Activated CD4-positive, alpha-beta T cell treated with anti-CD3 and anti-CD28 coated beads, Interleukin-2, amount 50 U/mL, for 24 hours (primary cell): ENCODE measurements at places on chromosomes 13 and 19.

DNA sequence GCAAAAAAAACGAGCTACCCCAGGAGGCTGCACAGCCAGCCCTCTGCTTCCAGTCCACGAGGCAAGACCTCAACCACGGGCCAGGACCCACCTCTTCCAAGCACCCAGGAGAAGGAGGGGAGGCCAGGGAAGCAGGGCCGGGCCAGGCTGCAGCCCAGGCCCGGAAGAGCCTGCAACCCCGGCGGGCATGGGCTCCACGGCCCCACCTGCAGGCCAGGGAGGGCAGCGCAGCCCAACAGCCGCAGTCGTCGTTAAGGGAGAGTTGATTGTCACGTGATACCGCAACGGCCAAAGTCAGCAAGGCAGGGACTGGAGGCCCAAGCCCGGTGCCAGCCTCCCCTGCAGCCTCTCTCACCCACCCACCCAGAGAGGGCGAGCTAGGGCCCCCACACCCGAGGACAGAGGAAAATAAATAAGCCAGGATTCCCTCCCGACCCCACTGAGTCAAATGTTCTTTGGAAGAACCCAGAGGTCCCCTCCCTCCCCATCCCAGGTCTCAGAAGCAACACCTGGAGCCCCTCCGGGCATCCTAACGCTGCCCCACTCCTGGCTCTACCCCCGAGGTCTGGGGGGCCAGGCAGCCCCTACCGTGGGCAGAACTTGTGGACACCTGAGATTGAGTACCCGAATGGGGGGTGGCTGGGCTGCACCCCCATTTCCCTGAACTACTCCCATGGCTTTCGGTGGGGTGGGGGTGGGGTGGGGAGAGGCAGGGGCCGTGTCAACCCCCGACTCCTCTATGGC, 5.2 kb upstream of the REXO1 start:
- DNase-seq: peak; percentile 72

DNA sequence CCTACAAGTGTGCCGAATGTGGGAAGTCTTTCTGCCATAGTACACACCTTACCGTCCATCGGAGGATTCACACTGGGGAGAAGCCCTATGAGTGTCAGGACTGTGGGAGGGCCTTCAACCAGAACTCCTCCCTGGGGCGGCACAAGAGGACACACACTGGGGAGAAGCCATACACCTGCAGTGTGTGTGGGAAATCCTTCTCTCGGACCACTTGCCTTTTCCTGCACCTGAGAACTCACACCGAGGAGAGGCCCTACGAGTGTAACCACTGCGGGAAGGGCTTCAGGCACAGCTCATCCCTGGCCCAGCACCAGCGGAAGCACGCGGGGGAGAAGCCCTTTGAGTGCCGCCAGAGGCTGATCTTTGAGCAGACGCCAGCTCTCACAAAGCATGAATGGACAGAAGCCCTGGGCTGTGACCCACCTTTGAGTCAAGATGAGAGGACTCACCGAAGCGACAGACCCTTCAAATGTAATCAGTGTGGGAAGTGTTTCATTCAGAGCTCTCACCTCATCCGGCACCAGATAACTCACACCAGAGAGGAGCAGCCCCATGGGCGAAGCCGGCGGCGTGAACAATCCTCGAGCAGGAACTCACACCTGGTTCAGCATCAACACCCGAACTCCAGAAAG, 10.3 kb upstream of the ERVK3-1 start:
- no peak for DNase-seq

DNA sequence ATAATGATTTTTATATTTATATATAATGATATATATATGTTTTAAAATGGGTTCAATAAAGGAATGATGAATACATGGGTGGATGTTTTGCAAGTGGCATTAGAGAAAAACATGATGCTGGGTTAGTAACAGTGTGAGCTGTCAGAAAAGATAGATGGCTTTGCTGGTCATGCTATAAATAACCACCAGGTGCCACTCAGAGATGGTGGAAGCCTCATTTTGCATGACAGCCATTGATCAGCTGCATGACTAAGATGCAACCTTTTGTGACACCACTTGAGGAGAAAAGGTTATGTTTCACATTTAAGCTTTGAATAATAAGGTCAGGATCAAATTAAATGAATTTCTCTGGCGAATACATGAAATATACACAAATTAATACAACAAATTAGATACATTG, 737.7 kb downstream of the PCDH9 start:
- DNase-seq: no peak

DNA sequence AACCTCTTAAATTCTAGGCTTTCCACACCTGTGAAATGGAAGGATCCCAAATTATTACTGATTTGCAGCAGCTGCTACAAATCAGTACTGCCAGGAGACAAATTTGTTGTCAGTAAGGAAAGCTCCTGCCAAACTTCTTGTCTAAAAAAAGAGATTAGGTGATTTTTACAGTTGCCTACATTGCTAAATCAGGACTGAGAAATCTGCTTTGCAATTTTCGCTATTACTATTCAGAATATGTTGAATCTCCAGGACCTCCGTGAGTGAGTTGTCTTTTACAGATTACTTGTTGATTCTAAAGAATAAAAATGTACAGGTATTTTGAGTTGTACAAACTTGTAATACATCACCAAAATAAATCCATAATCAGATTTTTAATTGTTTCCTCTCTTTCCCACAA, 1815.9 kb downstream of the PCDH9 start:
- no peak for DNase-seq

- no peak for DNase-seq
Measured at GRCh38 chr13:79392882-79393563, 13.0 kb downstream of the RBM26 start.

- no peak for DNase-seq
Measured at GRCh38 chr13:70330697-70331361, 222.6 kb upstream of the KLHL1 start.

GRCh38 chr13:77583581-77583980, 48.1 kb downstream of the SCEL start:
- no peak for DNase-seq

DNA sequence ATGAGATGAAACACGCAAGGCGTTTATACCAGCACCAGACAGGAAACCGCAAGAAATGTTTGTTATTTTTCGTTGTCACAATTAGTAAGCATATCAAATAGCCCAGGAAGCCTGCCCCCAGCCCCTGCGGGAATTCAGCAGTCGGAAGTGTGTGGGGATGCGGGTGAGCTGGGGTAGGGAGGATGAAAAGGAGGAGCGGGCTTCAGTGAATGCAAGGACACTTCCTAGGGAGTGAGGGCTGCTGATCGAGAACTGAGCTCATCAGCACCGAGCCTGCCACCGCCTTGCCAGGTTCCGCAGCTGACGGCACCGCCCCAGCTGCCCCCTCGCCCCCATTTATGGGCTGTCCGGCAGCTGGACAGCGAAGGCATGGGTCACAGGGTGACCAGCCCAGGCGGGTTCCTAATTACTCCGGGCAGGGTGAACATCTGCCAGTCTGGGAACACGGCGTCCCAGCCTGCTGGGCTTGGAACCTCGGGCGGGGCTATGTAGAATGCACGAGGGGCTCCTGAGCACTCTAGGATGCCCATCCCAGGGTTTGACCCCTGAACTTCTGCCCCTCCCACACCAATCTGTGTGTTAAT, 1.6 kb upstream of the BEST2 start:
- DNase-seq: no peak

- DNase-seq: no peak
Measured at GRCh38 chr19:52206481-52206880, 16.6 kb downstream of the PPP2R1A start.

DNA sequence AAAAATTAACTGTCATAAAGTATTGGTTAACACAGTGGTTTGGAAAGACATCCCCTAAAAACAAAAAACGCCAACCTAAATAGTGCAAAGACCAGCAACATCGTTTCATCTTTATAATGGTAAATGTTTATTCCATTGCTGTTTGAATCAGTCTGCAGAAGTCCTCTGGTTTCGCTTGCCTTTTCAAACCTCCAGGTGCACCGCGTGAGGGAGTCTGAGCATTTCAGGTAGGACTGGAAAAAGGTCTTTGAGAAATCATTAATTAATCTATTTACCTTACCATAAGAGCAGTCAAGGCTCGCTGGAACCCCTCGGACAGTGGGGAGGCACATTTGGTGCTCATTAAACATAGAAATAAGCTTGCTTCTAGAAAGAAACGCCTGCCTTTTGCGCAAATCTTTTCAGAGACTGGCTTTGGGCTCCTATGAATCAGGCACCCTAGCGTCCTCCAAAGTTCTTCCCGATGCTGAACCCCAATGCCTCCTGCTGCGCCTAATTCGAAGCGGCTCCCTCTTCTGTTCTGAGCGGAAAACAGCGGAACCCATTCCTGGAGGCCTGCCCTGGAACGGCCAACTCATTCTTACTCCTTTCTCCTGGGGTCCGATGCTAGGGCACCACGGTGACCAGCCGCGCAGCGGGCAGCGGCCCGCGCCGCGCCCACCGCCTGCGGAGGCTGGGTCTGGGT, 951 bp upstream of the MTUS2 start:
- DNase-seq: no peak

- no peak for DNase-seq
Measured at GRCh38 chr13:43963726-43964125, 84.0 kb downstream of the LACC1 start.

- no peak for DNase-seq
Measured at GRCh38 chr13:110361365-110361911, 54.4 kb downstream of the COL4A2 start.

- no peak for DNase-seq
Measured at GRCh38 chr13:31154939-31155338, 6.8 kb downstream of the HSPH1 start.

DNA sequence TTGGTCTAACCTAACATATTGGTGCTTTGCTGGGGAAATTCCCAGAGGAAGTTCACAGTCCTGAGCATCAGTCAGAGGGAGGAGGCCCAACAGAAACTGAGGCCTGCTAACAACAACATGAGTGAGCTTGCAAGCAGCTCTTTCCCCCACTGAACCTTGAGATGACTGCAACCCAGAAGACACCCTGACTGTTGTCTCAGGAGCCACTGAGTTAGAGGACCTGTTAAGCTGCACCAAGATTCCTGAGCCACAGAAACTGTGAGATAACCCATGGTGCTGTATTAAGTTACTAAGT, 193.2 kb upstream of the UBL3 start:
- DNase-seq: no peak

DNA sequence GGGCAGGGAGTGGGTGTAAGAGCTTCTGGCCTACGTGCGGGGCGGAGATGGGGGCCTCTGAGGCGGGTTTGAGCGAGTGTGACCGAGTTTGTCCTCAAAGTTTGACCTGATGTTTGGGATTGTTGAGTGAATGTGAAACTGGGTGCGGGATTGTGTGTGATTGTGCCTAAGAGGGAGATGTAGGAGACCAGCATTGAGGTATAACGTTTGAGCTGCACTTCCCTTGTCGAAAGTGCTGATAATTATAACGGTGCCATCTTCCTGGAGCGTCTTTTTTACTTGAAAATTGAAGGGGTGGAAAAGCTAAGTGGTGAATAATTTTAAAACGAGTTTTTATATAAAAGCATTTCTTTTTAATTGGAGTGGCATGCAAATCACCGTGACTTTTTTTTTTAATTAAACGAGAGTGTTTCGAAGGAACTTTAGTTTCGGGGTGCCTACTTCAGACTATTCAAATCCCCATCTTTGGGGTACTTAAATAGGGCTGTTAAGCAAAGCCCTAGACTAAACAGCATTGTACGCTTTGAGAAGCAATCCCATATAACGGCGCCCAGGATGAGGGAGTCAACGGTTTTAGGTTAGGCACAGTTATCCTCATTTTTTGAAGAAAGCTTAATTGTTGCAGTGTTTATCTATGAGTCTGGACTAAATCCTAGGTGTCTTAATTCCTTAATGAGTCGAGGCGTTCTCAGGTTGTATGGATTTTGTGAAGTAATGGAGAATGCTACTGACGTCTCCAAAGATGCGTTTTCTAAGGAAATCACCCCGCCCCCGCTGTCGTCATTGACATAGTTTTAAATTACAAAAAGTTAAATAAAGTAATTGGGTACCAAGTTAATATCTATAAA, 594 bp downstream of the ZNF146 start:
- no peak for DNase-seq

DNA sequence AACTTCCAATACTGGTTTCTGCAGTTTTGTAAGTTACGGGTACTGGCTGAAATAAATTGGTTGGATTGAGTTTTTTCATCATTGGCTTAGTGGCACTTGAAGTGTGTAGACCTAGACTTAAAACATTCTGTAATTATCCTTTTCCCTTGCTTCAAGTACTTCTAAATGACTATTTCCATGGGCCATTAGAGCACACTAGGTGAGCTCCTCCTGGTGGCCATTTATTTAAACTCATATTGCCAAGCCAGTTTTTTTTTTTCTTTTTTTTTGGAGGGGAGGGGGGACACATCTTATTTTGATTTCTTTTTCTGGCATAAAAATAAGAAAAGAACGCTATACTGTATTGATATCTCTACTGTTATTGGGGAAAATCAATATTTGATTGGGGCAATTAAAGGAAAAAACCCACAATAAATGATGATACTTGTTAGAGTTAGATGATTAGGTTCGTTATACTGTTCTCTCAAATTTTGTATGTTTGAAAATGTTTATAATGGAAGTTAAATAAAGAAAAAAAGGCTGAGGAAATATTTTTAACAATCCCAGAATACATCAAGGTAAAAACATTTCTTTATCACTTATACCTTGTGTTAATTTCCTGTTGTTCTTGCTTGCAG, 82.9 kb downstream of the PDS5B start:
- DNase-seq: no peak

- DNase-seq: no peak
Measured at GRCh38 chr13:31380715-31381114, 180.9 kb downstream of the B3GLCT start.

DNA sequence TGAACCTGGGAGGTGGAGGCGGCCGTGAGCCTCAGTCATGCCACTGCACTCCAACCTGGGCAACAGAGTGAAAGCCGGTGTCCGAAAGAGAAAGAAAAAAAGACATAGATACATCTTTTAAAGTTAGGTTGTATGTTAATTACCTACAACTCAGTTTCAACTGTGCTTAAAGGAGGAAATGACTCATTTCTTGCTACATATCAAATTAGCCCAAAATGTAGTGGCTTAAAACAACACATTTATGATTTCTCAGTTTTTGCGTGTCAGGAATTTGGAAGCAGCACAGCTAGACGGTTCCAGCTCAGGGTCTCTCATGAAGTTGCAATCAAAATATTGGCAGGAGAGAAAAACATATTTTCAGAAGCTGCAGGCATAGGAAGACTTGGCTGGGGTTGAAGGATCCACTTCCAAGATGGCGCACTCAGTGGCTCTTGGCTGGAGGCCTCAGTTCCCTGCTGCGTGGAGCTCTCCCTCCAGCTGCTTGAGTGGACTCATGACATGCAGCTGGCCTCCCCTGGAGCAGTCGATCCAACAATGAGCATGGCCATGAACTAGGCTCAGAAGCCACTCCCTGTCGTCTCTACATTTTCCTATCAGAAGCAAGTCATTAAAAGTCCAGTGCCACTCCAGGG, 7.1 kb downstream of the LDLR start:
- no peak for DNase-seq

- DNase-seq: no peak
Measured at GRCh38 chr13:19573120-19573716, 11.9 kb upstream of the TPTE2 start.

- DNase-seq: no peak
Measured at GRCh38 chr13:113749967-113750366, 9.1 kb upstream of the TMEM255B start.

DNA sequence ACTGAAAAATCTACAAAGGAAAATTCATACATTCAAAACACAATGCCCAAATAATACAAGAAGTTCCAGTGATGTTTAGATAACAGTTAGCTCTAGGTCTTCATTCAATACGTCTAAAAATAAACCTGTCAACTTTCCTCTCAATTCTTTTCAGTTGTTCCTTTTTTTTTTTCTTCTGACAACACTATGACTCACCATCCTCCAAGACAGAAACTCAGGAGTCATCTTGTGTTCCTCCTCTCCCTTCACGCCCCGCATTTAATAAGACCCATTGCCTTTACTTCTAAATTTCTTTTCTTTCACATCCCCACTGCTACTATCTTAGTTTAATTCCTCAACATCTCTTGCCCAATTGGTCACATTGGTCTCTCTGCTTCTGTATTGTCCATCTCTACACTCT, 759.9 kb downstream of the GPC5 start:
- DNase-seq: no peak
